ENCODE measurements at places on chromosomes 3 and 15.

- no peak for DNase-seq
These were observed 197.4 kb downstream of the KLHL25 start for GRCh38 chr15:85597155-85597815.

DNA sequence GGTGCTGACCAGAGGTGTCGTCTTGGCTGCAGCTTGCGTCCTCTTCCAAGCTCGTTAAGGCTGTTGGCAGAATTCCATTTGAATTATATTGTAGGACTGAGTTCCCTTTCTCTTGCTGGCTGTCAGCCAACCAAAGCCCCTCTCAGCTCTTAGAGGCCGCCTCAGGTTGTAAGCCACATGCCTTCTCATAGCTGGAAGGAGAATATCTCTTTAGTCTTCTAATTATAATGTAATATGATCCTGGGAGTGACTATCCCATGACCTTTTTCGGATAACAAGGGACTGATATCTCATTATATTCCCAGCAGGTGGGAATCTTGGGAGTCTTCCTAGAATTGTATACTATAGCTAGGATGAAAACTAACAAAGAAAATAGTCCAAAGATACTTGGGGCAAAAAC lies 4.8 kb downstream of the SCG5 start:
- no peak for DNase-seq

DNA sequence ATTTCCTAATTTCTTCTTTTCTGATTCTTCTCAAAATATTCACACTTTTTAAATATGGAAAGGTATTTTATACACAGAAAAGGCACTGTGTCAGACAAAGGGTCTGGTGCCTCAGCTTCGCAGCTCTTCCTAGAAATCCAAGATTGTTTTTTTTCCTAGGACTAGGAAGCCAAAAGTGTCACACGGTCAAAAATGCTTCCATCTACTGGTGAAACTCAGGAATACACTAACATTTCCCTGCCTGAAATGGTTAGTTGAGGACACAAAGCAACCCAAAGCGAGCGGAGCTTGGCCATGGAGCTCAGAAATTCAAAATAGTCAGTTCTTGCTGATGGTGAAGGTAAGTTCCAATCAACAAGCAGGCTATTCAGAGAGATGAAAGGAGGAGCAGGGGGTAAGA lies 426.5 kb upstream of the RASGRP1 start:
- no peak for DNase-seq

GRCh38 chr3:50322115-50322385 lies 495 bp downstream of the HYAL2 start:
- DNase-seq: no peak

GRCh38 chr15:70271422-70272088 lies 173.8 kb upstream of the TLE3 start:
- DNase-seq: no peak

- DNase-seq: no peak
These were observed 1.2 kb downstream of the ABHD6 start for GRCh38 chr3:58238830-58239229.

- no peak for DNase-seq
These were observed 365.6 kb downstream of the PTPRG start for GRCh38 chr3:61926923-61927322.

GRCh38 chr3:107028626-107029025 lies 348.6 kb upstream of the CCDC54 start:
- no peak for DNase-seq

GRCh38 chr3:115595611-115596275 lies 27.6 kb upstream of the GAP43 start:
- DNase-seq: no peak

- DNase-seq: no peak
These were observed at the start of gene CAMKV for GRCh38 chr3:49869525-49870126. Gene CAMKV, minus strand, starts transcription at chr3:49869906. Its CDS starts 7,518 bp downstream, at chr3:49862388.

GRCh38 chr3:119304201-119304713 lies 10.1 kb downstream of the ARHGAP31 start:
- DNase-seq: no peak

- no peak for DNase-seq
These were observed 8.4 kb upstream of the CMTM7 start for GRCh38 chr3:32383136-32383711.

DNA sequence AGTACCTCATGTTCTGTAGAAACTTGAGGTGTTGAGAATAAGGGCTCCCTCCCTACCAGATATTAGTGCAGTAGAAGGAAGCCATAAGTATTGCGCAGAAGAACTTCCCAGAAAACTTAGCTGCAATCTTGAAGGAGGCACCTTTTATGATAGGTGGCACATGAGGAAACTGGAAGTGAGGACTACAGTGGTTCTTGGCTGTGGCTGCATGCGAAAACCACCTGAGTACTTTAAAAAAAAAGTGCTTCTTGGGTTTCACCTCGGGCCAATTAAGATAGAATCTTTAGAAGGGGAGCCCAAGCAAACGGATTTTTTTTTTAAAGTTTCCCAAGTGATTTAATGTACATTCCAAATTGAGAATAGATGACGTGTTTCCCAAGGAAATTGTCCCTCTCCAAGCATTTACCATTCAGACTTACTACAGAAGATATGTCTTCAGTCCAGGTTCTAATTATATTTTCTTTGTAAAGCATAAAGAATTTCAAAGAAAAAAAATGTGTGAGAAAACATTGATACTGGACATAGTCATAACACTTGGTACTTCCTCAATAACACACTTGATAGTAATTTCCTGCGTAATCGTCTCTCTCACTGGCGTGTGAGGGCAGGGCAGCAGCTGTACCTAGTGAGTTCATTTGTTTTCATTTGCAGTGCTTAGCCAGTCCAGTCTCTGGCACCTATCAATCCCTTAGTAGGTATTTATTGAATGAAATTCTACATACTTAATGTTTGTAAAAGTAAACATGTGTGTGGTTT lies 12.3 kb upstream of the NR1I2 start:
- no peak for DNase-seq

- no peak for DNase-seq
These were observed 19.4 kb upstream of the SKOR1 start for GRCh38 chr15:67805666-67806516.

DNA sequence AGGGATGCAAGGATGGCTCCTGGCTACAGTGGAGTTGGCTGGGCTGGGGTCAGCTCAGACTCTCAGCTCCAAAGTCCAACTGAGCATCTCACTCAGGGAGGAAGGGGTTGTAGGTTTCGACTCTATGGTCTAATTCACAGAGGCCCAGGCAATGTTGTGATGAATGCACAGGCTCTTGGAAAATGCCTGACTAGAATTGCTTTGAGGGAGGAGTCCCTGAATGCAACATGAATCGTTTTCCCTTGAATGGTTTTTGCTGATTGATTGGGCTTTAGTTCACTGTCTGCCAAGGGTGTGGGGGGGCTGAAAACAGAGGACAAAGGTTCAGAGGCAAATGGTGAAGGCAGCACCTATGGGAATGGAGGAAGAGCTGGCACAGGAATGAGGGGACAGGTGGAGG lies 48.6 kb upstream of the LINGO1 start:
- DNase-seq: no peak

- DNase-seq: no peak
These were observed 36.0 kb downstream of the CCDC54 start for GRCh38 chr3:107413264-107413663.

GRCh38 chr3:109944836-109945235 lies 607.5 kb upstream of the DPPA4 start:
- no peak for DNase-seq

GRCh38 chr15:70493787-70494516 lies 269.4 kb downstream of the UACA start:
- peak; percentile 31 for DNase-seq

DNA sequence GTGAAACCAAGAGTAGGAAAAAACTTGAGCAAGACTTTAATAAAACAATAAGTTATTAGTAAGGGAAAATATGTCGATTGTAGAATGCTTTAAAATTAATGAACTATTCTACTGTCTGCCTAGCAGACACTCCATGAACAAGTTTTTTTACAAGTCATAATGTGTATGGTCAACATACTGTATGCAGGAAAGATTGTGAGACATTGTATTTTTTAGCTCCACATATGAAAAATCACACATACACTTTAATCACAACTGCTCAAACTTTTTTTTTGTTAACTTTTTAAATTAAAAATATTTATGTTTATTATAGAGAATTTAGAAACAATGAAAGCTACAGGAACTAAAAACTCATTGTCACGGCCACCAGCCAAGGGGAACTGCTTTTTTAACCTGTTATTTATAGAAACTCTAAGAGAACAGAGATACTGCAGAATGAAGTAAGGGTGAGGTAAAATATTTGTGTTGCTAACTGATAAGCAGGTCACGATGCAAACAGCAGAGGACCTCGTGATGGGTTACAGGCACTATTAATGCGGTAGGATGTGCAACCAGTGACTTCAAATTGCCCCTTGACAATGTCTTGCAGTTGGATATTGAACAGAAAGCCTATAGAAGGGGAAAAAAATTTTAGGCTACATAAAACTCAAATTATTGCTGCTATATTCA lies 53.0 kb downstream of the THSD4 start:
- DNase-seq: no peak

Data from posterior vena cava (tissue), 2 donors.